ENCODE measurements at places on chromosomes 5 and 9.

- no peak for DNase-seq
Measured at GRCh38 chr5:101686536-101687157, 609.4 kb downstream of the SLCO4C1 start.

GRCh38 chr9:108809269-108809668 lies 46.5 kb downstream of the ACTL7B start:
- no peak for DNase-seq

- DNase-seq: peak; percentile 50
Measured at GRCh38 chr9:94668928-94669729, 29.8 kb upstream of the FBP1 start.

GRCh38 chr9:18849890-18850677 lies 182.9 kb downstream of the SAXO1 start:
- no peak for DNase-seq

DNA sequence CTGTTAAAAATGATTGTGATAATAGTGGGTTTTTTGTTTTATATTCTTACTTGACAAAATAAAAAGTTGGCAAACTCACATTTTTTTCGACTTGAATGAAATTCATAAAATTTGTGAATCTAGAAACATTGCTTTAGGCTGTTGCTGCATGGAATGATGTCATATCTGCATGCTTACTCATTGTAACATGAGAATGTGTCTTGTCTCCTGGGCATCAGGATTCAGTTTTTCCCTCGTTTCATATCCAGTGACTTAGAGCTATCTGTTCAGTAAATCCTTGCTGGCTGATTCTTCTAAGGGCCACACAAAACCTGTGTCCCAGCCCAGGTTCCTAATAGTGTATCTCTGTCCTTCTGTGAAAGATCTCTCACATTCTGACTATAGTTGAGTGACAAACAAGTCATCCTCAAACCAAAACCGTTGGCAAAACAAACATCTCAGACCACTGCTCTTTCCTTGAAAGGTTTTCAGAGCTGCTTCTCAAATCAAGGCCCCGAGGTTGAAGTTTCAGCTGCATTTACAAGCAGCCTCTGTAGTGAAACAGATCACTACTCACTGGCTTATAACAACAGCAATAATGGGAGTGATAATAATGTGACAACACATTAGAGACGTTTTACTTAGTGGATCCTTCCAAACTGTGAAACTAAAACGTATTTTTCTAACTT lies 95.0 kb downstream of the NPR3 start:
- no peak for DNase-seq

- DNase-seq: no peak
Measured at GRCh38 chr9:12863618-12864017, 88.8 kb downstream of the LURAP1L start.

DNA sequence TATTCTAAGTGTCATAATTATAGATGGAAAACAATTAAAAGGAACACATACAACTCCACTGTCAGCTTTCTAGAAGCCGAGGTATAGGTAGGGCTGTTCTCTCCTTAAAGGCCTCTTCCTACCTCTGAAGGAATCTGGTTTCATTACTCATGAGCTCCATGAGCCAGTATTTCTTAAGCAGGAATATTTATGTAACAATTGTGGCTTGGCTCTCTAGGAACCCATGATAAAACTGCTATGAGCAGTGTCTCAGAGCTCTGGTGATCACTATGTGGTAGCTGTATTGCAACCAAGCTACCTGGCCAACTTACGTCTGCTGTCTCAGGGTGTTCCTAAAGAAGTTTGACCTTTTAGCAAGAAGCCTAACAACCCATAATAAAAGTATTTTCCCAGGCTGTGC lies 157.7 kb downstream of the CEP120 start:
- DNase-seq: no peak

GRCh38 chr9:128553728-128554127 lies 1.3 kb downstream of the SPTAN1 start:
- DNase-seq: no peak

DNA sequence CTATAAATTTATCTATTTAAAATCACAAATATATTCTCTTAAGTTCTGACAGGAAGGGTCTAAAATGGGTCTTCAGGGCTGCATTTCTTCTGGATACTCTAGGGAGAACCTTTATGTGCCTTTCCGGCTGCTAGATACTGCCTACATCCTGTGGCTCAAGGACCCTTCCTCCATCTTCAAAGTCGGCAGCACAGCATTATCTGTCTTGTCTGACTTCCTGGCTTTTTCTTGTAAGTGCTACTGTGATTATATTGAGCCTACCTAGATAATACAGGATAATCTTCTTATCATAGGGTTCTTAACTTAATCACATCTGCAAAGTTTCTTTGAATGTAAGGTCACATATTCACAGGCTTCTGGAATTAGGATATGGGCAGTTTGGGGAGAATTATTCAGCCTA lies 943.8 kb upstream of the TYRP1 start:
- DNase-seq: no peak

DNA sequence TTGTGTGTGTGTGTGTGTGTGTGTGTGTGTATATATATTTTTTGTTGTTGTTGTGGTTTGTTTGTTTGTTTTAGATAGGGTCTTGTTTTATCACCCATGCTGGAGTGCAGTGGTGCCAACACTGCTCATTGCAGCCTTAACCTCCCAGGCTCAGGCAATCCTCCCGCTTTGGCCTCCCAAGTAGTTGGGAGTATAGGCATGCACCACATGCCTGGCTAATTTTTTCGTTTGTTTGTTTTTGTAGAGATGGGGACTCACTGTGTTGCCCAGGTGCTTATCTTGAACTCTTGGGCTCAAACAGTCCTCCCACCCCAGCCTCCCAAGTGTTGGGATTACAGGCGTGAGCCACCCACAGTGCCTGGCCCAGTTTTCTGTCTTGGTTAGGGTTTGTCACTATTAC lies 77.3 kb downstream of the GAPVD1 start:
- no peak for DNase-seq

GRCh38 chr5:133117166-133117911 lies 65.5 kb downstream of the HSPA4 start:
- DNase-seq: no peak

DNA sequence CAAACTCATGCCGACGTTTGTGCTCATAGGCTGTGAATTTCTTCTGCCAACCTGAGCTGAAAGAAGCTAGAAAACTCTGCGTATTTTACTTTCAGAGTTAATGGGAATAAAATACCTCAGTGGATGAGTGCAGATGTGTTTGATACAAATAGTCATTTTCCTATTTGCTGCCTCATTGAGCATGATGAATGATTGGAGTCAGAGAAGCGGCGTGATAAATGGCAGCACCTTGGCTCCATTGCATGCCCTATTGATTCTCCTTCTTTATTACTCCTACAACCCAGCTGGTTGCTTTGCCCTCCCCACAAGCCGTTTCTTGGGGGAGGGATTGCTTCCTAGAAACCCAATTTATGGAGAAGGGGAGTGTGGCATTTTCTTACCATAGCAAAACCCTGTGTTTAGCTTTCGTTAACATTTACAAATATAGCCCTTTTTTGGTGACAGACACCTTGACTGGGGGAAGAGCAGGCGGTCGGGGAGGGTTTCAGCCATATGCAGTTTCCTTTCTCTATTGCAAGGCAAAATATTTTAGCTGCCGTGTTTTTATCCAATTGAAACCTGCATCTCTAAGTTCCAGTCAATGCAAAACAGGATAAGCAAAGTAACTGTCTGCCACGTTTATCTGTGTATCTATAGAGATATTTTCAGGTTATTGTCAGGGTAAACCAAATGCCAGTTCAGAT lies 93.1 kb upstream of the TBCA start:
- DNase-seq: no peak

DNA sequence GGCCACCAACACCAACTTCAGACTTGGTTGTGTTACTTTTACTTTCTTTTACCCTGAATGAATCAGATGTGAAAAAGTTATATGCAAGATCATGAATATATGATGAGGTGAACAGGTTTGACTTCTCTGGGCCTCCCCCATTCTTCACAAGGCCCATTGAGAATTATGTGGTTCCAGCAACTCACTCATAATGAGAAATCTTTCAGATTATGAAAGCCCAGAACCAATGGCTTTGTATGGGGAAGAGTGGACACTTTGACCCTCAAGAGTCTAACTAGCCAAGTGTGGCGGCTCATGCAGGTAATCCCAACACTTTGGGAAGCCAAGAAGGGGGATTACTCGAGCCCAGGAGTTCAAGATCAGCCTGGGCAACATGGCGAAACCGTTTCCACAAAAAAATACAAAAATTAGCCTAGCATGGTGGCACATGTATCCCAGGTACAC lies 16.1 kb upstream of the LNPEP start:
- DNase-seq: no peak

DNA sequence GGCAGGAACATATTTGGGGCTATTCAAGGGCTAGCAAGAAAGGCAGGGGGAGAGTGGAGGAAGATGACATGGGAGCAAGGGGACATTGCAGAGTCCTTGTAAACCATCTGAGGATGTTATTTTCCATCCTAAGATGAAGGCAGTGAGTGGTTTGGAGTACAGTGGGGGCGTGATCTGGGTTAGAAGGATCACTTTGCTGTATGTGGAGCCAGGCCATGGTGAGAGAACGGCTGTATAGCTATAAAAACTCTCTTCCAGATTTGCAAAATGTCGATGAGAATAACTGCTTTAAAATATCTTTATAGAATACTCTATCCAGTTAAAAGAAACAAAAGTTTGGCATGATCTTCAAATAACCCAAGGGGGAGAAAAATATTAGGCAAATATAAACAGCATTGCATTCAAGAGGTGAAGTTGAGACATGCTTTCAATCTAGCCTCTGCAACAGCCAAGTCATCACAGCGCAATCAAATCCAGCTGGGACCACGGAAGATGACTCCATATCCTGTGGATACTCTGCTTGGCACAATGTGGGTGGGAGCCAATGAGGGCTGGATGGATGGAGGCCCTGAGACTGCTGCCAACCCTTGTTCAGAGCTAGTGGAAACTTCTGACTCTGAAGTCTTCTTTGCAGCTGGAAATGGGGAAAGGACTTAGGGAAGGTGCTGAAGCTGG lies 111.5 kb upstream of the BASP1 start:
- peak; percentile 43 for DNase-seq

Data from globus pallidus (tissue), 1 donor.